ENCODE measurements at places on chromosomes 7 and 10.

GRCh38 chr10:127009366-127009765 lies 104.1 kb downstream of the DOCK1 start:
- no peak for DNase-seq

DNA sequence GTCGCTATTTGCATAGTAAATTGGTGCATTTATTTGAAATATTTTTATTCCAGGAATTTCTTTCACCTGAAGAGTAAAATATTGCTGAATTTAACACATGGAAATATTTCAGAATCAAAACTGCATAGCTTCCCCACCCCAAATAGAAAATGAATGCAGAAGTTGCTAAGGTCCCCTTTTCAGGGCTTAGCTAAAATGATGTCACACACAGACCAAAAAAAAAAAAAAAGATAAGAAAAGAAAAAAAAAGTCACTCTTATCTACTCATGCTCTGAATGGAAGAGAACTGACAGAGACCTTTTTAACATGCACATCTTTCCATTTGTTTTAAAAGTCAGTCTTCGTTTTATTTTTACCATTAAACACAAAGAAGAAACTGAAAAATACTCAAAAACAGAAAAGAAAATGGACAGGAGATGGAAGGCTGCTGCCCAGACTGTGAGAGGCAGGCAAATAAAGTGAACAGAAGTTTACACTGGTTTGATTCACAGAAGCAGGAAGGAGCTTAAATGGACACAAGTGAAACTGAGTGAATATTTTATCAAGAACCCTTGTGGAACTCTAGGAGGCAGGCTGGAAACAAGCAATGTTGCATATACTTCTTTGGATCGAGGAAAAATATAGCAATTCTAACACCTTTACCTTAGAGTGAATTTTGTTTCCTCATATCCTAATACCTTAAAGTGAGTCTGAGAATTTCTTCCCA lies 32.0 kb downstream of the PSMC2 start:
- DNase-seq = no peak

DNA sequence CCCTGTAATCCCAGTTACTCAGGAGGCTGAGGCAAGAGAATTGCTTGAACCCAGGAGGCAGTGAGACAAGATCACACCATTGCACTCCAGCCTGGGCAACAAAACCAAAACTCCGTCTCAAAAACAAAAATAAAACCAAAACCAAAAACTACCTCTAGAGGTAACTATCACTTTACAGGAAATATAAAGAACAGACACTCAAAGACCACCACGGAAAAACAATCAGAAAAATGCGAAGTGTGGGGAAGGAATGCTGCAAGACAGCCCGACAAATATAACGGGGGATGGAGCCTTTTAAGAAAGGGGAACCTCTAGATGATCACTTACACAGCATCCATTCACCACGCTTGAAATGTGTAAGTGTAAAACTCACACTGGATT lies 4.3 kb downstream of the HNRNPF start:
- no peak for DNase-seq

- no peak for DNase-seq
Observed at GRCh38 chr10:120727001-120727400, 124.2 kb upstream of the WDR11 start.

DNA sequence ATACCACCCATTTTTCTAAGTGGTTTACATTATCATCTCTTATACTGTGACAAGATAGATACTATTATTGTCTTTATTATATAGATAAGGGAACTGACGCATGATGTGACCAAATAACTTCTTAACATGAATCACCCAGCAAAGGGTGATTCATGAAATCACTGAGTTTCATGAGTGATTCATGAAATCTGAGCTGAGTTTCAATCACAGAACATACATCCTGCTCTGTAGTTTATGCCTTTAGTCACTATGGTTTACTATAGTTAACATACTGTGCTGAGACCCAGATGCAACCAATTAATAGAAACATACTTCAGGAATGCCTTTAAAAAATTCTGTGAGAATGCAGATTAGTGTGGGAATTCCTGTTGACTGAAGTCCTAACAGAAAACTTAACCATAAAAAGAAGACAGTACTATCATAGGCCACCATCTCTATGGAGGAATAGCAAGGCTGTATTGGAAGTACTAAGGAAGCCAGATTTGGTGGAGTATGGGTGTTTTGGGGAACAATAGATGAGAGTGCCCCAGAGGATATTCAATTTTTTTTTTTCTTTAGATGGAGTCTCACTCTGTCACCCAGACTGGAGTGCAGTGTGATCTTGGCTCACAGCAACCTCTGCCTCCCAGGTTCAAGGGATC lies 43.1 kb upstream of the SEMA3A start:
- DNase-seq = no peak

DNA sequence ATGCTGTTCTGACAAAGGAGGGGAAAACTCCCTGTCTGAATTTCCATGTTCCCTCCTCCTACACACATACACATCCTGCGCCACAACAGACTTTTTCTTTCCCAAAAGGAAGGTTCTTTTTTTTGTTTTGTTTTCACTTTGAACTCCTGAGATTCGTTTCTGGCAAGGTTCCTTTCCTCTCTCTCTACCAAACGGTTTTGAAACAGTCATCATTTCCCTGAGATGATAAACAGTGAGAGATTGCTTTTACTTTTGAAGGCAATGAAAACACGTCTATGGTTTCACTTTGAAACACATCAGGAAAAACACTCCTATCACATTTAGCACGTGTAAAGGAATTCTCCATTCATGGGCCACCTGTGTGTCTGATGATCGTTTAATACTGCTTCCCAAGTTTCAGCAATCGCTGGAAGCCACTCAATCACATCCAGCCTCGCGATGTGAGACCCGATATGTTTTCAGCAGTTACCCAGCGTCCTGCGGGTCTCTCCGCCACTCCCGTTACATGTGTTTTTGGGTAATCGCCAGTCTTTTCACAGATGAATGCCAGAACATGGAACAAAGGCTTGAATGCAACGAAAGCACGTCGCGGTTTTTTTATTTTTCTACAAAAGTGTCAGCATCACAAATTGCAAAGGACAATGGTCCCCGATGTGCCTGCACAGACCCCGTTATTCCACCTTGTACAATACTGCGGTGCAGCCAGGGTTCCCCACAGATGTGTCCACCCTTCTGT lies 62.8 kb upstream of the CUX1 start:
- no peak for DNase-seq

DNA sequence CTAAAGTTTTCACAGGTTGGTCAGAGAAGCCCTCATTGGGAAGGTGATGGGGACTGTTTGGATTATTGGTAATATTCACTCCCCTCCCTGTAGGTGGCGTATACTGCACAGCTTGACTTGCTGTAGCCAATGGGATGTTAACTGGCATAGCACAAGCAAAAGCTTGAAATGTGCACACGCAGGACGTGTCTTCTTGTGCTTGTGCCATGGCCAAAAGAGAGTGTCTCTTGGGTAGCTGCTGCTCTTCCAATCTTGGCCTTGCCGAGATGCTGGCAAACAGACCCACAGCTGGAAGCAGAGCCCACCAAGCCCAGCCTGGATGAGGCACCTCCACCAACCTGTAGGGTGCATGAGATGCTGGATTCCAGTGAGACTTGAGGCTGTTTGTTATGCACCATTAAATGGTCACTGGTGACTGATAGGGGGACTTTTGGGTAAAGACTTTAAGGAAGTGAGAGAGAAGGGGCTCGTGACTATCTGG lies 266.0 kb downstream of the GRID1 start:
- DNase-seq = no peak

DNA sequence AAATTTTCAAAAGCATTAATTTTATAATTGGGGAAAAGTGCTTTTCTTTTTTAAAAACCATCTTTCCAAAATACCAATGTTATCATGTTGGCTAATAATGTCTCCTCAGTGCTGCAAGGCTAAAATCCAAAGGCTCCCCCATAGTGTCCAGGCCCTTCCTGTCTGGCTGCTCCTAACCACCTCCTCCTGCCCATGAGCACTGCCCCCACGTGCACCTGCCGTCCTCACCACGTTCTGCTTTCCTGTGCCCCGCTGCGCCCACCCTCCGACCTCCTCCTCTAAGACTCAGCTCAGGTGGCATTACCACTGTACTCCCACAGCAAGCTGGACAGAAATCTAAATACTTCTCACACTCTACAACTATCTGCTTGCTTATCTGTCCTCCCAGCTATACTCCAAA lies 17.7 kb downstream of the PAXIP1 start:
- DNase-seq = no peak

DNA sequence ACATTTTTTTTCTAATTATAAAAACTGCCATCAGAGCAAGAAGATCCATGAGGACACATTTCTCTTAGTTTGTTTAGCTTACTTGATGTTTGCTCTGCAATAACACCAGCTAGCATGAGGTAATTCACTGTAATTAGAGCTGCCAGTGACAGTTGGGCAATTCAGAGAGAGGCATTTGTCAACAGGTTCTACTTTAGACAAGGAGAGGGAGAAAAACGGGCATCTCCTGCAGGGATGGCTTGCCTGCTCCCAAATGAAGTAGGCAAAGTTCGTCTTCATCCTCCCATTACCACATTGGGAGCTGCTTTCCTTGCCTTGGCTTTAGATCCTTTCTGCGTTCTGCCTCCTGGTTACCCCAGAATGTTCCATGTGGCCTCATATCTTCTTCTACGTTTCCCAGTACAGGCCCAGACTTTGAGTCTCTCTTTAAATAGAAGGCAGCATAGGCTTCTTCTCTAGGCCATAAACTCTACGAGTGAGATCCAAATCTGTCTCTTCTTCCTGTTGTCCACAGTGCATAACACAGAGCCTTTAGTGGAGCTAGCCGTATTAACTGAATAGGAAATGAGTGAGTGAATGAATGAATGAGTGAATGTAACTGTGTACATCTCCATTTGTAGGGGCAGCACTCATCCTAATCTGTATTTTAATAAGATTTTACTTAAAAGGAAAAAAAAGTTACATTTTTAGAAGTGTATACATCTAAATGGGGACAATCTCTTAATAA lies 21.2 kb downstream of the ASB15 start:
- DNase-seq = no peak

- no peak for DNase-seq
Observed at GRCh38 chr10:111725050-111725449, 458.5 kb downstream of the GPAM start.

DNA sequence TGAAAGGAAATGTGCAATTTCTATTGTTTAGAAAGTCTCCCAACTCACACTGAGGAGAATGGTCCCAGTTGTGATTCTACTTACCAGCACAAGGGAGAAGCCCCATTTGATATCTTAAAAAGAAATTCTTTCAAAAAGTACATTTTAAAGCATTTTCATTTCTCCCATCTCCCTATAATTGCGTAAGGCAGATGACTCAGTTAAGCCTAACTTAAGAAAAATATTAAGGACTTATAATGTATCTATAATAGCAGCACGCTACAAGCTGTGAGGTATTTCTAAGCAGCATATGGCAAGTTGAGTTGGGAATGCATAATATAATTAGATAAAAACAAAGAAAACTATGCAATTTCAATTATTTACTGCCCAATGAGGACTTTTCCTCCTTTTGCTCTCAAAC lies 8.5 kb upstream of the NRCAM start:
- no peak for DNase-seq

DNA sequence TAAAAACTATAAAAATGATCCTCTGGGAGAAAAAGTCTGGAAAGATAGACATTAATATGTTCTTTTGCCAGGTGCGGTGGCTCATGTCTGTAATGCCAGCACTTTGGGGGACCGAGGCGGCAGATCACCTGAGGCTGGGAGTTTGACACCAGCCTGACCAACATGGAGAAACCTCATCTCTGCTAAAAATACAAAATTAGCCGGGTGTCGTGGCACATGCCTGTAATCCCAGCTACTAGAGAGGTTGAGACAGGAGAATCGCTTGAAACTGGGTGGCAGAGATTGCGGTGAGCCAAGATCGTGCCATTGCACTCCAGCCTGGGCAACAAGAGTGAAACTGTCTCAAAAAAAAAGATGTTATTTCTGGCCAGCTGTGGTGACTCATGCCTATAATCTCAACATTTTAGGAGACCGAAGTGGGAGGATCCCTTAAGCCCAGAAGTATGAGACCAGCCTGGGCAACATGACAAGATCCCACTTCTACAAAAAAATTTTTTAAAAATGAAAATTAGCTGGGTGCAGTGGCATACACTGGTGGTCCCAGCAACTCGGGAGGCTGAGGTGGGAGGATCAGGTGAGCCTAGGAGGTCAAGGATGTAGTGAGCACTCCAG lies 101.9 kb upstream of the LRRN3 start:
- DNase-seq = no peak

GRCh38 chr10:125392609-125393008 lies 232.2 kb upstream of the CTBP2 start:
- no peak for DNase-seq

DNA sequence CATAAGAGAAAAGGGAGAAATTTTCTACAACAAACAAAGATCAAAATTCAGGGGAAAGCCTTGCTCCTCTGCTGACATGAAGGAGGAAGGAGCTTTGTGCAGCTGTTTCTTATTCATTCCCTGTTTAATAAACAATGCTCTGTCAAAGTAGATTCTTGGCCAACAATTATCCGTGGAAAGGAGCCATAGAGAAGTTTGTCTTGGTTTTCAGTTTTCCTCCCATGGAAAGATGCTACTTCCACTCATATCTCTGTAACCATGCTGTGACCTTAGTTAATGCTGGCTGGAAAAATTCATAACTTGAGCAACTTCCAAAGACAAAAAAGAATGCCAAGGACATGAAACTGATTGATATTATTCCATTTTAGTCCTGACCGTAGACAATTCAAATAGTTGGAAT lies 8.1 kb downstream of the DDC start:
- DNase-seq = no peak

- no peak for DNase-seq
Observed at GRCh38 chr7:55425141-55425752, 60.1 kb downstream of the LANCL2 start.

DNA sequence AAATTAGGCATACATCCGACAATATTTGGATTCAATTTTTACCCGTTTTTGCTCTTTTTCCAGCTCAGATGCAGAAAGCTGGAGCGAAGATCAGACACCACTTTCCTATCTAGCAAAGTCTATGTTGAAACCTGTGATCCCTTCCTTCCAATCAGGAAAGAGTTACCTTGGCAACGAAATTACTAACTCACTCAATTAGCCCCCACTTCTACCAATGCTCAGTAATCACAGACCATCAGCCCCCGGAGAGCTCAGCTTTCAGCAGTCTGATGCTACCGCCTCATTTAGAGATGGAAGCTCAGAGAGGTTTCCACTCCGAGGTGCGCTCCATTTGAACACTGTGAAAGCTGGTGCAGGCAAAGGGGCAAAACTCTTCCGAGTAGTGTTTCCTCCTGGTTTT lies 6.7 kb downstream of the FRAT1 start:
- no peak for DNase-seq

DNA sequence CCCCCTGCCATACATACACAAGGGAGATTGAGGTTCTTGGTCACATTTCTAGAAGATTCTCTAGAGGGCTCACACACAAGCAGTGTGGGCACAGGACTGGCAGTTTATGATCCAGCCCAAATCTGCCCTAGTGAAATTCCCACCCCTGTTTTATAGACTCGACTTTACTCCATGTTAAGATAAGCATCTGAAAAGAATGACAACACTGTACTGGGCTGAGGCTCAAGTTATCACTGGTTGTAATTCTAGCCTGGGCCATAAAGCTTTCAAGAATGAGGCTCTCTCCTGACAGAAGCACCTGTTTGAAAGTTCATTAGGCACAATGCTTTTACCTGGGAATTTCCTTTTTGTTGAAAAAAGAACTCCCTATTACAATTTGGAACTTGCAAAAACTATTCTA lies 195.6 kb upstream of the GLI3 start:
- no peak for DNase-seq

GRCh38 chr7:28749638-28750037 lies 208.5 kb downstream of the TRIL start:
- no peak for DNase-seq

- no peak for DNase-seq
Observed at GRCh38 chr7:87267239-87267900, 47.8 kb upstream of the TMEM243 start.

GRCh38 chr10:102135956-102136526 lies 3.2 kb downstream of the PPRC1 start:
- DNase-seq = no peak

- no peak for DNase-seq
Observed at GRCh38 chr10:100836891-100837290, 75.9 kb upstream of the SLF2 start.
